ENCODE measurements at places on chromosomes 16 and 17.

- no peak for DNase-seq
Observed at GRCh38 chr17:56085576-56086267, 67.6 kb upstream of the ANKFN1 start.

DNA sequence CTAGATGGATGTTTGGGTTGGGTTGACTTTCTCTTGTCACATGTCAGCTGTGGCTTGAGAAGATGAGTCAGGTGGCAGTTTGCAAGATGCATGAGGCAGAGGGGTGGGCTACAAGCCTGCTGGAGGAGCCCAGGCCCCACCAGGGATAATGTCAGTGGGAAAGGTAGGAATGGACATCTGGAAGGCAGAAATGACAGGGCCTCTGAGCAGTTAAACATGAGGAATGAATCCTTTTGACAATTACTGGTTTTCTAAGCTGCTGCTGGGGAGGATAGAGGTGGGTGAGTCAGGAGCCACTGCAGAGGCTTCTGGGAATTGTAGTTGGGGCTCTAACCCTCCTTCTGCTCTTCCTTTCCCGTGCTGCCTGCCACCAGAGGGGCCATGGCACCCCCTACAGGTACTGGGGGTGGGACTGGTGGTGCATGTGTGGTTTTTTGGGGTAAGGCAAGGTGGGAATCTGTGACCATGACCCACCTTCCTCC lies 15.7 kb downstream of the SLC52A1 start:
- no peak for DNase-seq

GRCh38 chr17:50837286-50837979 lies 2.0 kb downstream of the WFIKKN2 start:
- DNase-seq: no peak

- no peak for DNase-seq
Observed at GRCh38 chr16:12276576-12276975, 300.0 kb downstream of the SNX29 start.

DNA sequence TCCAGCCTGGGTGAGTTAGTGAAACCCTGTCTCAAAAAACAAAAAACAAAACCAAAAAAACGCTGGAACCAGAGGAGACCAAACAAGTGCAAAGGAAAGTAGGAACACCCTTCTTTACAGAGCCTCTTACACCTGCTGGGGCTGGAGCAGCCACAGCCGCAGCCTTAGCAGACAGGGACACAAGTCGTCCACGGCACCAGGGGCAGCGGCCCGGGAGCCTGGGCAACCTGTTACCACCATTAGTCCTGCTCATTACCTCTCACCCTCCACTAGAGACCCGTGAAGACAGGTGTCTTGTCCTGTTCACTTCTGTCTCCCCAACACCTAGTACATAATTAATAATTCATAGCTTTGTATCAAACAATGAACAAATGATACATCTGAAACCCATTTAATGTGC lies 83.6 kb downstream of the C16orf78 start:
- no peak for DNase-seq

DNA sequence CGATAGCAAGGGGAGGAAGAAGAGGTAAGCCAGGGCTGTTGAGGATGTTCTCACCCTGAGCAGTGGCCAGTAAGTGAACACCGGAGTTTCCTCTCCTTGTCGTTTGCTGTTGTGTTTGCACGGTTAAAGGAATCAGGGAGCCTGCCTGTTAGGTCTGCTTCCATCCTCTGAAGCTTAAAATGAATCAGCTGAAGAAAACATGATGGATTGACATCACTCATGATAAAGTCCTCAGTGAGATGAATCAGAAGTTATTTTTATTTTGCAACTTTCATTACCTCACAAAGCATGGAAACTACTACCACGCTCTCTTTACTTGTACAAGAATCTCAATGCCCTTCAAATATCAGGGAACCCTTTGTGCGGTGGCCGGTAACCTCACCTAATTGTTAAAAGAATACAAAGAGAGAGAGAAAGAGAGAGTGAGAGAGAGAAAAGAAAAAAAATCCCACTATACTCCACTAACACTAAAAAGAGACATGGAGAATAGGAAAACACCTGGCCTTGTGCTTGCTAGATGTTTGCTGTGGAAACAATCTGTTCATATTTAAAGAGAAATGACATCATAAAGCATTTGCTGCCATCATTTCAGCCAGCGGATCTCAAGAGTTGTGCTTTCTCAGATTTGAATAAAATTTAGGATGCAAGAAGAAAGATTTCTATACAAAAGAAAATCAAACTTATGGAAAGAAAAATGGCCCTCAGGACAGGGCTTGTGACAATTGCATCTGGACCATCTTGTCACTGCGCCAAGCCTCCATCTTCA lies 441.6 kb upstream of the SALL1 start:
- no peak for DNase-seq

- no peak for DNase-seq
Observed at GRCh38 chr16:854808-855410, 54.4 kb upstream of the GNG13 start.

DNA sequence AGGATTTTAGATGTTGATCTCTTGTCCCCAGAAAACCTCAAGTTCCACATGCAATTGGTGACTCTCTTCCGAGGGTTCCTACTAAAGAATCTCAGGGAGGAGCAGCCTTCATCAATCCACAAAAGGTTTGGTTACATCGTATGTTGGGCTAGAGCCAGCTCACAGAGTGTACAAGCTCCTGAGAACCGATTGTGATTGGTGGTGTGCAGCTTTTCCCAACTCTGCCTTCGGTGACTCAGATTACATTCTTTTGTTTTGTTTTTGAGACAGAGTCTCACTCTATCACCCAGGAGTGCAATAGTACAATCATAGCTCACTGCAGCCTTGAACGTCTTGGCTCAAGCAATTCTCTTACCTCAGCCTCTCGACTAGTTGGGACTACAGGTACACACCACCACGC lies 172.4 kb downstream of the PMP22 start:
- no peak for DNase-seq

GRCh38 chr17:71227841-71228240 lies 893.0 kb upstream of the SOX9 start:
- DNase-seq: no peak

GRCh38 chr16:12215277-12216105 lies 239.0 kb downstream of the SNX29 start:
- no peak for DNase-seq

GRCh38 chr16:71339236-71340171 lies 19.0 kb upstream of the CALB2 start:
- DNase-seq: no peak

DNA sequence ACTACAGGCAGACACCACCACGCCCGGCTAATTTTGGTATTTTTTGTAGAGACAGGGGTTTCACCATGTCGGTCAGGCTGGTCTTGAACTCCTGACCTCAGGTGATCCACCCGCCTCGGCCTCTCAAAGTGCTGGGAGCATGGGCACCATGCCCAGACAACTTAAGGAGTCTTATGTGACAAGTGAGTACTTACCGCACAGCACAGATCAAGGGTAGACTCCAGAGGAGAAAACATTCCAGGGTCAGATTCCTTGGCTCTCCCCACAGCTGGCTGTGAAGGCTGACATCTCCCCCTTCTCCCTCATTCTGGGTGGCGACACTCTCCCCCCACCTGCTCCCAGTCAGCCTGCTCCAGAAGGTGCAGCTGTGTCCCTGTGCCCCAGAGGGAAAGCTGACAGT lies 10.6 kb downstream of the ZSCAN10 start:
- no peak for DNase-seq

DNA sequence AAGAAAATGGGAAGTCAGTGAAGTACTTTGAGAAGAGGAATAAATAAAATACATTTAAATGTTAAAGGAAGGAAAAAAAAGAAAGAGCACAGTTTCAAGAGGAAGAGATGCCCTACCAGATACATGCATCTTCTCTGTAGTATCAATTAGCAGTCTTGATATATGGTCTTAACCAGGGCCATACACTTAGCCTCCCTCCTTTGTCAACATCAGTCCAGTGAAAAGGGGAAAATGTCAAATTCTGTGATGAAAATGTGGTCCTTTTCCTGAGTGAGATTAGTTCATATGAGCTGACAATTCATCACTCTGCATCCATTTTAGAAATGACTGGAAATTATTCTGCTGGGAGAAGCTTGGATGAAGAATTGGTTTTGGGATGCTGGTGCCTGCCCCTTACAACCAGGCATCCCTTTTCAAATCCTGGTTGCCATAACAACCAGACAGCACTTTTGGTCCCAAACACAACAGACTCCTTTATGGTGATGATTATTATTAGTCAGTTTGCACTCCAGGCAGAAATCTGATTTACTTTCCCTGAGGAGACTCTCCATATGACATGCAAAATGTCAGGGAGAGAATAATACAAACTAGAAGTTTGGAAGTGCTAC lies 933.6 kb upstream of the CDH8 start:
- no peak for DNase-seq

DNA sequence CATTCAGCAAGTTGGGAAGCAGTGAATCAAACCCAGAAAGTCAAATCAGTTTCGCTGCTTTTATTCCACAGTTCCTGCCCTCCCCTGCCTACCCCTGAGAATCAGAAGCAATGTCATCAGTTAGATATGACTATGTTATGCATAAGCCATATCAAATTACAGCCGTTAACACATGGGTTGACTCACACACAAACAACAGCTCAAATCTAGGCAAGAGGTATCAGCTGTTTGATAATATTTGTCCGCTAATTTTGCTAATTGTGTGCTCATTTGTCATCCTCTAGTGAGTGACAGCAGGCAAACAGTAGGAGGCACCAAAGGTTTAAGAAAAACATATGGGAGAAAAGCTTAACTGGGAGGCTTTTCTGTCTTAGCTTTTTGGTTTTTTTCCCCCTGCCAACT lies 327.4 kb upstream of the CCL2 start:
- DNase-seq: no peak

- no peak for DNase-seq
Observed at GRCh38 chr17:28497931-28498330, 8.2 kb upstream of the FOXN1 start.

- no peak for DNase-seq
Observed at GRCh38 chr17:60851181-60851580, 173.5 kb downstream of the BCAS3 start.

DNA sequence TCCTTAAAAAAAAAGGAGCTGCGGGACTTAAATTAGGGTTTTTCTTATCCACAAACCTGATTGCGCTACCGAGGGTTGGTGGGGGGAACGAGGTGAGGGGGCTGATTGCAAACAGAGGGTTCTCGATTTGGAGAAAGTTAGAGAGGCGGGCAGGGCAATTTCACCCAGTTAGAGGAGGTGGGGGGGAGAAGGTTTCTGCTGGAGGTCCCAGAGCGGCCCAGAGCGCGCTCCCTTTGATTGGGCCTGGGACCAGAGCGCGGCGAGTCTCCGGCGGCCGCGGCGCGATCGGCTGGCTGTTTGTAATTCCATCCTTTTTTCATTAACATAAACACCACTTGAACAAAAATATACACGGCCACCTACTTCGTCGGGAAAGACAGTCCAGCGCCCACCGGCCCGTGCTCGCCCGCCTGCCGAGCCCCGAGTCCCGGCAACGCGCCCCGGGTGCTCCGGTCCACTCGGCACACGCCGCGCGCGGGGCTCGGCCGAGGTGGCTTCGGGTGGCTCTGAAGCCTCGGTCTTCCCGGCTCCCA lies 13.3 kb upstream of the FOXF1 start:
- no peak for DNase-seq

DNA sequence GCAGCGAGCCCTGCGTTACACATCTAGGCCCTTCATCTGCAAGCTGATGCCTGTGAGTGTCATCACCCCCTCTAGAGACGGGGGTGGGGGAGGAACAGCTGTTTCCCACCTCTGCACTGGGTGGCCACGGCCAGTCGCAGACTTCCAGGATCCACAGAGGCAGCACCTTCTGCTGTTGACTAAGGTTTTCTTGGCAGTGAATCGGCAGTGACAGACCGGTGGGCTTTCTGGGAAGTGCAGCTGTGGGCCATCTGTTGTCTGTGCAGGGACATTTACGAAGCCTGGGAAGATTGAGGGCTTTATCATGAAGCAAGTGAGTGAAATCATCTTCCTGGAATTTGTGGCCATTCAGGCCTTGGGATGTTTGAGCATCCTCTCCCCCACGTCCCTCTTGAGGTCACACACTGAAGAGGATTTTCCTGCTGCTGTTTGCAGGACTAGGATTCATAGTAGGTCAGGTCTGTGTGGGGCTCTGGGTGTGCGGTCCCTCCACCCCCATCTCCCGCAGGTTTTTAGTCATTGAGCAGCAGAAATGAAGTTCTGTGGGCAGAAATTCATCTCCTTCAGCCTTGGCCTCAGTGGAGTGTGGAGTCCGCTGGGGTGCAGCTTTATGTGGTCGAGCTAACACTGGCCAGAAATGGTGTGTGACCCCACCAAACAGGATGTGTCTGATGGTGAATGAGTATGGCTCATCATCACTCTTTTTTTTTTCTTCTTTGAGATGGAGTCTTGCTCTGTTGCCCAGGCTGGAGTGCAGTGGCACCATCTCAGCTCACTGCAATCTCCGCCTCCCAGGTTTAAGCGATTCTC lies 12.0 kb downstream of the PGS1 start:
- no peak for DNase-seq

DNA sequence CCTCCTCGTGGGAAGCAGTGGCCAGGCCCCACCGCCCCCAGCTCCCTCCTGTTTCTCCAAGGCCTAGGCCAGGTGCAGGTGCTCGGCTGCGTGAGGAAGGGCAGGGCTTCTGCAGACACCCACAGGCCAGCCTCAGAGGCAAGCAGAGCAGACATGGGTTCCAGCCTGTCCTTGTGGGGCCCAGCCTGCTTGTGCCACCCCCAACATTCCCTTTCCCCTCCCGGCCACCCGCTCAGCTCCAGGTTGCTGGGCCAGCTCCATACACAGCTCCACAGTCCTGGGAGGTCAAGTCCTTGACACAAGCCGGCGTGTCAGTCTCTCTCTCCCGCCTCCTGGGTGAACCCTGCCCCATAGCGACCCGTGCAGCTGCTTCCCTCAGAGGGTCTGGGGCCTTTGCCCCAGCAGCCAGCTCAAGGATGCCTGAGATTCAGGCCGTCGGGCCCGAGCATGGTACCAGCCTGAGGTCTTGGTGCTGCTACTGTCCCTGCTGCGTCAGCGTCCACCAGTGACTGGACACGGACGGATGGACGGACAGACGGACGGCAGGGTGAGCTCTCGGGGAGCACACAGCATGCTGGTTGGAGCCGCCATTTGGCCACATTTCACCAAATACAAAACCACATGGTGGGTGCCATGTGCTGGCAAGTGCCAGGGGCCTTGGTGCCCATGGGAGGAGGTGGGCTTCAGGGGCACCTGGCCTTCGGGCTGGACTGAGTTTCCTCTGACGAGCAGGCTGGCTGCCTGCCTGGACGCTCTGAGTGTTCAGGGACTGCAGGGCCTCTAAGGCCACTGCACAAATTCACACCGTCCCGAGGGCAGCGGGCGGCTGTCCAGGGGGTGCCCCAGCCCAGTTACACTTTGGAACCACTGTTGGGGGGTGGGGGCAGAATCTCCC lies 8.0 kb downstream of the SECTM1 start:
- no peak for DNase-seq
